Stimulated activated CD8-positive, alpha-beta memory T cell treated with anti-CD3 and anti-CD28 coated beads, Interleukin-4, amount 100 ng/mL, for 4 hours (primary cell): ENCODE measurements at places on chromosomes 13 and 19.

DNA sequence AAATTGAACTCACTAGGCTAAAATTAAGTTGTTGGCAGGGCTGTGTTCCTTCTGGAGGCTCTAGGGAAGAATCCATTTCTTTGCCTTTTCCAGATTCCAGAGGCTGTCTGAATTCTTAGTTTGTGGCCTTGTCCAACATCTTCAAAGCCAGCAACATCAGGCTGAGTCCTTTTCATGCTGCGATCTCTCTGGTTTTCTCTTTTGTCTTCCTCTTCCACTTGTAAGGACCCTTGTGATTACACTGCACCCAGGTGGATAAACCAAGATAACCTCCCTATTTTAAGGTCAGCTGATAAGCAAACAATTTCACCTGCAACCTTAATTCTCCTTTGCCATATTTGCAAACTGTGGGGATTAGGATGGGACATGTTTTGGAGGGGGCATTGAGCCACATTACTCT lies 11.5 kb downstream of the UTP14C start:
- DNase-seq, result no peak

- no peak for DNase-seq
These were observed 15.8 kb upstream of the ELF1 start for GRCh38 chr13:41034881-41035280.

DNA sequence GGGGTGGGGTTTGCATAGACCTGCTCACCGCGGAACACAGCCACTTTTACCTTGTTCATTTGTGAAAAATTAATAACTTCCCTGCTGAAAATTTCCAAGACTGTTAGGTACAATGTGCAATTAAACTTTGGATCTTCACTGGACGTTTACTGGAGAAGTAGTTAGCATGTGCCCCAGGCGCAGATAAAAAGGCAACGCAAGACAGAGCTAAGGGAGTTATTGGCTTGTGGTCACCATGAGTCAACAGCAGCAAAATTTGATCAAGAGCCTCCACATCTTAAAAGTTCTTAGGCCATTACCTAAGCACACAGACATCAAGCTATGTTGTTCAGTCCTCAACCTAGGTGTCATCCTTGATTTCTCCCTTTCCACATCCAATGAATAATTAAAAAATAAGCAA lies 257.0 kb downstream of the LHFPL6 start:
- no peak for DNase-seq

- DNase-seq, result no peak
These were observed 101.5 kb upstream of the FNDC3A start for GRCh38 chr13:48874165-48874564.

DNA sequence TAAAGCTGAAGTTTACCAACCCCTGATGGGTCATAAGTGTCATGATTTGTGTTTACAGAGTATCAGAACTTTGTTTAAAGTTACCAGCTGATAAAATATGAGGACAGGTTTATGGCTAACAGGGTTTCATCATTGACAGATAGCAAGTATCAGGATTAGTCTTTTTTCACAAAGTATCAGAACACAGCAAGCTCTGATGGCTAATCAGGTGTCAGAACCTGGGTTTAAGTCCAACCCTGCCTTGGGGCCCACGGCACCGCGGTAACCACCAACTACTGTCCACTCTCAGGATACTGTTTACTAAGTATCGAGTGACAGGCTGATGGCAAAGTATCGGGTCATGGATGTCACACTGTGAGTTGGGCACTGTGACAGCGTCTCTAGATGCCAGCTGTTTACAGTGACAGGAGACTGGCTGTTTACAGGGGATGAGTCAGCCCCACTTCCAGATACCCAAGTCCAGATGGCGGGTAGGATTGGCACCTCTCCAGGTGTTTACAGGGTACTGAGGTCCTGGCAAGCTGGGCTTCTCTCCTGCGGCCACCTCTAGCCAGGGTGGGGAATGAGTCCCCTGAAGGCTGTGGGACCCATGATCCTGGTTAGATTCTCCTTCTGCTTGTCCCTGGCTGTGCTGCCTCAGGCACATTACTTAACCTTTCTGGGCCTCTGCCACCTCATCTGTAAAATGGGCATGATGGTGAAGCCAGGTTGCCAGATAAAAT lies 21.8 kb downstream of the ARRDC2 start:
- no peak for DNase-seq

GRCh38 chr13:46914341-46914740 lies 17.5 kb upstream of the HTR2A start:
- no peak for DNase-seq

- DNase-seq, result no peak
These were observed 155.4 kb downstream of the DCT start for GRCh38 chr13:94323764-94324758.
